Stimulated activated CD4-positive, alpha-beta T cell treated with anti-CD3 and anti-CD28 coated beads, Interleukin-15, amount 100 ng/mL, for 48 hours (primary cell): ENCODE measurements at places on chromosomes 5 and 9.

- no peak for DNase-seq
Observed at GRCh38 chr5:78495800-78496199, 135.4 kb downstream of the SCAMP1 start.

DNA sequence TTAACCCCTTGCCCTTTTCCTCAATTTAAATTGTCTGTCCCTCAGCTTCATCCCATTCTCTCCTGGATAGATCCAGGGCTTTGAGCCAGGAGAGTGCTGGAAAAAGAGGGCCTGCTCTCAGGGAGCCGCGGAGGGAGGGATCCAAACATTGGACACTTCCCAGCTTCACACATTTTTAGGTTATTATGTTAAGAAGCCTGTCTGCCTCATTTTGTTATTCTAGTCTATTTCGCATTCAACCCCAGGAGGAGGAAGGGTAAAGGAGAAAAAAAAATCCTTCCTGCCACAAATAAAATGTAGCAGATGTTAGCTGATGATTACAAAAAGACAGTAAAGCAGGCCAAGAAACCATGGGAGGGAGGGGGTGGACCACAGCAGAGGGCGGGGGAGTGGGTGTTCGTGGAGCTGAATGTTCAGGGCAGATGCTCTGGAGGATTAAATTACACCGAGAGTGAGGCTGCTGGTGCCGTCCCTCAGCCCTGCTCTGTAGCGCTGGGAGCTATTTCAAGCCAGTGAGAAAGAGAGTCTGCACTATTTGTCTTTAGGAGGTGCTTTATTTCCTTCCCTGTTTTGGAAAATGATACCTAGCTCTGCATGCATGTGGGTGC, 60.6 kb upstream of the ZFR start:
- no peak for DNase-seq

GRCh38 chr5:10337986-10338385, 15.5 kb upstream of the MARCHF6 start:
- DNase-seq: no peak

DNA sequence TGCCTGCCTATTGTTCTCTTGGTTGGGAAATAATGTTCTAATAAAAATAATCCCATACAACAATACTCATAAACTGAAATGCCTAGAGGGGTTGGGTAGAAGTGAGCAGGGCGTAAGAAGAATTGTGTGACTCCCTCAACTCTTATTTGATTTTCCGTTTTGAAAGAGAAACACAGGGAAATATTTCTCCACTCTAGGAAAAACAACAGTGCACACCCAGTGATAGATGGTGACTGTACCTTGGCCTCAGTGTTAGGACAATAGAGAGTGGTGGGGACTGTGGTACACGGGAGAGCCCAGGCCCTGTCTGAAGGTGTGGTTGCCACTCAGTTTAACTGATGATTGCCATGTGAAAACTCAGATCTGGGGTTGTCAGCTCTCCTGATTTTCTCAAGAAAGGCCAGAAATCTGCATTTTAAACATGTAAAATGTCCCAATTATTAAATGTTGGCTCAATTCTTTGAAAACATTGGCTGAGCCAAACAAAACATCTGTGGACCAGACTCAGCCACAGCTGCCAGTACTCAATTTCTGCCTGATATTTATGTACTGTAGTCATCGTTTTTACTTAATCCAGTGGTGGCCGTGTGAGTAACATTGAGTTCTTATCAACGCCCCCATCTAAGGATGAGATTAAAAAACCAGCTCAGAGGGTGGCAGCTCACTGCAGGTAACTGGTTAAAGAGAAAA, 103.8 kb upstream of the ZNF618 start:
- DNase-seq: no peak

DNA sequence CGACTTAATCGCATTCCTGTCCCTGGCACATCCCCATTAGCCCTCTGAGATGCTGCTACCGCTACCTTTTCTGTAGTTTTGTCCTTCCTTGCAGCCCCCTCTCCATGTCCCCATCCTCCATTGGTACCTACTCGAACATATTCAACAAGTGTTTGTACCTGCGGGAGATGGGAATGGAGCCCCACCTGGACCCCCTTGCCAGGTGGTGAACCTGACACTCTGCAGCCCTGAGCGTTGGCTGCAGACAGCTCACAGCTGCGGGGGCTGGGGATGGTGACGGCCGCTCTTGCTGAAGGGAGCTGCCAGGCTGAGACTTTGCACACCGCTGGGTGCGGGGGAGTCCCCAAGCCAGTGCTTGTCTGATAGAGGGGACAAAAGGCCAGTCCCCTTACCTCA, 96.3 kb upstream of the DAP start:
- DNase-seq: no peak

- DNase-seq: no peak
Observed at GRCh38 chr5:151093476-151093889, 12.6 kb upstream of the TNIP1 start.

GRCh38 chr5:174694611-174695010, 29.8 kb upstream of the MSX2 start:
- no peak for DNase-seq

DNA sequence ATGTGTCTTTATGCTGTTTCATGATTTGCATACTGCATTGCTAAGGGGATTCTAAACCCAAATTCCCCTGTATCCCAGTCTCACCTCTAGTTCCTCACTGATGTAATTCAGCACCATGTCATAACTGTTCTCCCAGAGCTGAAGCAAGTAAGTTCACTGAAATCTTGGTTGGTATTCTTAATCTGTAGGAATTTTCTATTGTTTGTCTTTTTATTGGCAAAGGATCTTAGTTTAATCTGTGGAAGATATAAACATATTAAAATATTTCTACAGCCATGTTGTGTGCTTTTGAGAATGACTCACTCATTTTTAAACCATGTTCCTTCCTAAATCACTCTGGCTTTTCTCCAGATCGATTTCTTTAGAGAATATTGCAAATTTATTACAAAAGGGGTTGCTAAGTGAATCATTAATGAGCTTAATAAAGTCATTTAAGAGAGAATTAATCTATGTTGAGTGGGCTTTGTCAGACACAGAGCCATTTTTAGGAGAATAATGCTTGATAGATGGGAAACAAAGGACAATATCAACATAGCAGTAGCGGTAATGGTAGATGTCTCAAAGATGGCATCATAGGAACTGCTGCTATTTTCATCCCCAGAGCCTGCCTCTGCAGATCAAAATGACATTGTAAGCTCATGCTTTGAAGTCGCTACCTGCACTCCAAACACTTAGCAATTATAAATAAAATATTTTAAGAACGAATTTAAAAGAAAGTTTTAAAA, 110.0 kb downstream of the ENC1 start:
- DNase-seq: no peak
